Hematopoietic multipotent progenitor cell (in vitro differentiated cells): ENCODE measurements at places on chromosomes 1 and 21. TPM values are rescaled to one million over a fixed set of nuclear protein-coding genes. Genes with fewer than 3 reads are reported as not detected.

Gene OXCT2
- total RNA-seq, result 1.6 TPM

- no peak for DNase-seq
Measured at GRCh38 chr1:245776694-245777332, 622.0 kb downstream of the KIF26B start.

DNA sequence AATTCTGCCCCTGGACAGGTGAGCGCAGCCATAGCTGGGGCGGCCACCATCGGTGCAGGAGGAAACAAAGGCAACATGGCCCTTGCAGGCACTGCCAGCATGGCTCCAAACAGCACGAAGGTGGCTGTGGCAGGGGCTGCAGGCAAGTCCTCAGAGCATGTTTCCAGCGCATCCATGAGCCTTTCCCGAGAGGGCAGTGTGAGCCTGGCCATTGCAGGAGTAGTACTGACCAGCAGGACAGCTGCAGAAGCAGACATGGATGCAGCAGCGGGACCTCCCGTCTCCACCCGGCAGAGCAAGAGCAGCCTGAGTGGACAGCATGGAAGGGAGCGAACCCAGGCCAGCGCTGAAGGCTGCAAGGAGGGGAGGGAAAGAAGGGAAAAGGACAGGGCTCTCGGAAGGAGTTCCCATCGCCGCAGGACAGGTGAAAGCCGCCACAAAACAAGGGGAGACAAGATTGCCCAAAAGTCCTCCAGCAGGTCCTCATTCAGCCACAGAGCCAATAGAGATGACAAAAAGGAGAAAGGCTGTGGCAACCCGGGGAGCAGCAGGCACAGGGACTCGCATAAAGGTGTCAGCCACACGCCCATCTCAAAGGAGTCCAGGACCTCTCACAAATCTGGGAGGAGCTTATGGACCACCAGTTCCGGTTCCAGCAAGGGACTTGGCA is 17.4 kb downstream of the ATF3 start:
- DNase-seq, result no peak

GRCh38 chr1:39841429-39841828 is 41.9 kb downstream of the TRIT1 start:
- DNase-seq, result no peak
